ENCODE measurements at places on chromosomes 6 and 20.

DNA sequence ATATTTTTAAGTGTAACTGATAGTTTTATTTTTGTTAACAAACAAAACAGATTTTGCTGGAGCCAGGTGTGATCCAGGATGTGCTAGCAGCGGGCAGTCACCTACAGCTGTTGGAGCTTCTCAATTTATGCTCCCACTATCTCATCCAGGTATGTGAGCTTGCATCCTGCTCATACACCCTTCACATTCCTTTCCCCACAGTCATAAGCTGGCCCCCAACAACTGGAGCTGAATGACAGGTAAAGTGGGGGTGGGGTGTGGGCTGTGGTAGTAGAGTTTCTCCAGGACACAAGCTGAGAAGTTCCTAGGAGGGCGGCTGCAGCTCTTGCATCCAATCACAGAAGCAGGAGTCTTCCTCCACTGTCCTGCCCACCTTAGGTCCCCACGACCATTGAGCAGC, 140.1 kb downstream of the KLHL32 start:
- no peak for DNase-seq

- no peak for DNase-seq
Measured at GRCh38 chr20:49384437-49385434, 97.7 kb downstream of the KCNB1 start.

- no peak for DNase-seq
Measured at GRCh38 chr20:57076951-57077350, 189.5 kb downstream of the BMP7 start.

DNA sequence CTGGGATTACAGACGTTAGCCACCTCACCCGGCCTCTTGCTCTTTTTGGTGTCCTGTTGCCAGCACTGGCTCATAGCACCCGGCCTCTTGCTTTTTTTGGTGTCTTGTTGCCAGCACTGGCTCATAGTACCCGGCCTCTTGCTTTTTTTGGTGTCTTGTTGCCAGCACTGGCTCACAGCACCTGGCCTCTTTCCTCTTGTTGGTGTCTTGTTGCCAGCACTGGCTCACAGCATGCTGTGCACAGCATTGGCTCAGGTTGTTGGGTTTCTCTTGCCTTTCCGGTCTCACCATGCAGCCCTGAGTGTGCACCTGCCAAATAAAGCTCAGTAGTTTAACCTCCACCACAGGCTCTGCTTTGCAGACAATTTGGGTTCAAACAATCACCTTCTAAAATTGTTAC, 208.2 kb downstream of the THBS2 start:
- no peak for DNase-seq

- DNase-seq = no peak
Measured at GRCh38 chr20:1844325-1845162, 50.7 kb upstream of the SIRPA start.

- DNase-seq = no peak
Measured at GRCh38 chr20:7912551-7912950, 27.7 kb downstream of the HAO1 start.

DNA sequence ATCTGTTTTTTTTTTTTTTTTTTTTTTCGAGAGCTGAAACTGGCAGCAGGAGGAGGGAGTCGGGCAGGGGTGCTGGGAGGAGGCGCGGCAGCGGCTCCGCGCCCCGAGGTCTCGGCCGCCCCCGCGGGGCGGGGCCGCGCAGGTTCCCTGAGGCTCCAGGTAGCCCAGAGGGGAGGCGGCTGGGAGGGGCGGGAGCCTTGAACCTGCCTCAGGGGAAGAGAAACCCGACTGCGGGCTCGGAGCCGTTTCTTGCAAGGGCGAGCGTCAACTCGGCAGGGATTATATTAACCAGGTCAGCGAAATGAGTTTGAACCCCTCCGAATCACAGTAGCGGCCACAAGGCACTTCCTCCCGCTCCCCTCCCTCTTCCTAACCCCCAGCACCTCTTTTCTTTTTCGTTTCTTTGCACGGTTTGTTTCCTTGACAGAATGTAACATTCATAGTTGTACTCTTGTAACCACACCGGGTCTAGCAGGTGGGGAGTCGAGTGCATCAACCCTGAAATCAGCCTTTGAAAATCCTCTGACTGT, 2.0 kb downstream of the MYB start:
- DNase-seq = no peak

DNA sequence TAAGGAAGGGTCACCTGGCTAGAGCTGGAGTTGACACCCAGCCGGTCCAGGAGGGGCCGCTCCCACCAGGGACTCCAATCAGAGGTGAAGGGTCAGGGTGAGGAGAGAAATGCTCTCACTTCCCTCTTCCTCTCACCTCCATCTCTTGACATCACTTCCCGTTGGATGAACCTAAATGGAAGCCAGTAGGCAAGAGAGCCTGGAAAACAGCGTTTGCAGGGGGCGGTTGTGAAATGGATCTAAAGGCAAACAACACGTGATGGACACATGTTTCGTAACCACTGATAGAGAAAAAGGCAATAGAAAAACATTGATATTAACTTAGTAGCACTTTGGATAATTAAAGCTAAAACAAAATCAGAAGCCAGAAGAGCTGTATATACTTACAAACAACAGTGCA, 105.6 kb upstream of the FOXA2 start:
- DNase-seq = no peak

DNA sequence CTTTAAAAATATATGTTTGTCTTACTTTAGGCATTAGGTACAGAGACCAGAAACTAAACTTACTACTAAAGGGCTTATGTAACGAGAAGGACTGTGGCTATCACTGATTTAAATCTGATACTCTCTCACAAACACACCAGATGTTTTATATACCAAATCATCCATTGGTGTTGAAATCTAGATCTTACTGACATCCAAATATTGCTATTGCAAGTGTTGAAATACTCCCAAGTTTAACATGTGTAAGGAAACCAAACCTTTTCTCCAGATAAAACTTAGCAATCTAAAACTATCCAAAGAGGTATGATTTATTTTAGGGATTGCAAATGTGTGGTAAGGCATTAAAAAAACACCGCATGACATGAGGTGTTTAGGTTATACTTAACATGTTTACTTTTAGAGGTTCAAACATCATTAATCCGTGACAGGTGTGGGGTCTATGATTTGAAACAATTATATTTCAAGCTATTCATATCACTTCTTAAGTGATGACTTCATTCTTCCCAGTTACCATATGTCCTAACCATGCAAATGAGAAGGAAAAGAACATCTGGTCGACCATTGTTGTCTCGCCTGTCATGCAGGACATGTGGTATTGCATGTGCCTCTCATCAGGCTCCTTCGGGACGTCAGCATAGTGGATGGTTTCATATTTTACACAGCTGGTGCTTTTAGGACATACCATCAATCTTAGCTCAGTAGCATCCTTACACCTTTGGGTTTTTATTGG, 168.3 kb upstream of the SPACA1 start:
- DNase-seq = no peak

- no peak for DNase-seq
Measured at GRCh38 chr6:135227349-135227748, 46.2 kb downstream of the MYB start.

DNA sequence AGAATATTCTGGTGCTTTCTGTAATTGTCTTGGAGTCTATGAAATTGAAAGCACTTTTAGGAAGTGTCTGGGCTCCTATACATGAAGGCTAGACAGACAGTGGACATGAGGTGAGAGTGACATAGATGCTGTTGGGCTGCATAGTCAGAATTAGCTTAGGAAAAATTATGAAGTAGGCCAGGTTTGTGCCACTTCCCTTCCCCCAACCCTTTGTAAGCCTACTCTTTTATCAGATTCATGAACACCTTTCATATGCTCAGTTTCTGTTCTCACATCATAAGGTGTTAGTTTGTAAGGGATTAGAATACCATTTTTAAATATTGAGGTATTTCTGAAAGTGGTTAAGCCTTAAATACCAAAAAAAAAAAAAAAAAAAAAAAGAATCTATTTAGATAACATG, 18.4 kb upstream of the SNPH start:
- DNase-seq = no peak

Measured in type B pancreatic cell (in vitro differentiated cells).